ENCODE measurements at places on chromosomes 12 and 14.

- DNase-seq: no peak
Measured at GRCh38 chr12:53223389-53224060, 8.5 kb downstream of the RARG start.

DNA sequence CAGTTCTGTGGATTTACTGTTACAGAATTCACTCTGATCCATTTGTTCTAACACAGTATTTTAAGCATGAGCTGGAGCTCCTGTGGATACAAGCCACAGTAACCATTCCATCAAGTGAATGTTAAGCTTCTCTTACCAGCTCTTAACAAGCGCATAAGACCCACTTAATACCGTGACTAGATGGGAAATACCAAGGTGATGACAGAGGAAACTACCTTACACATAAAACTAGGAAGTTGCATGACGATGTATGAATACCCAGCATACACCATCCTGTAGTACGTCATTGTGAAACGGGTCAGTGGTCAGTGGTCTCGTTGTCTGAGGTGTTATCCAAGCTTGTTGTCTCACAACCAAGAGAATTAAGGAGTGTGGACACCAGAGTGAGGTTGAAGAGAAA lies 2.0 kb upstream of the GALC start:
- no peak for DNase-seq

GRCh38 chr14:102694530-102695166 lies 82.6 kb upstream of the TRAF3 start:
- DNase-seq: peak; percentile 81

GRCh38 chr12:56599797-56600196 lies 30.3 kb downstream of the BAZ2A start:
- DNase-seq: no peak

- DNase-seq: no peak
Measured at GRCh38 chr12:112096070-112096469, 12.5 kb downstream of the NAA25 start.

DNA sequence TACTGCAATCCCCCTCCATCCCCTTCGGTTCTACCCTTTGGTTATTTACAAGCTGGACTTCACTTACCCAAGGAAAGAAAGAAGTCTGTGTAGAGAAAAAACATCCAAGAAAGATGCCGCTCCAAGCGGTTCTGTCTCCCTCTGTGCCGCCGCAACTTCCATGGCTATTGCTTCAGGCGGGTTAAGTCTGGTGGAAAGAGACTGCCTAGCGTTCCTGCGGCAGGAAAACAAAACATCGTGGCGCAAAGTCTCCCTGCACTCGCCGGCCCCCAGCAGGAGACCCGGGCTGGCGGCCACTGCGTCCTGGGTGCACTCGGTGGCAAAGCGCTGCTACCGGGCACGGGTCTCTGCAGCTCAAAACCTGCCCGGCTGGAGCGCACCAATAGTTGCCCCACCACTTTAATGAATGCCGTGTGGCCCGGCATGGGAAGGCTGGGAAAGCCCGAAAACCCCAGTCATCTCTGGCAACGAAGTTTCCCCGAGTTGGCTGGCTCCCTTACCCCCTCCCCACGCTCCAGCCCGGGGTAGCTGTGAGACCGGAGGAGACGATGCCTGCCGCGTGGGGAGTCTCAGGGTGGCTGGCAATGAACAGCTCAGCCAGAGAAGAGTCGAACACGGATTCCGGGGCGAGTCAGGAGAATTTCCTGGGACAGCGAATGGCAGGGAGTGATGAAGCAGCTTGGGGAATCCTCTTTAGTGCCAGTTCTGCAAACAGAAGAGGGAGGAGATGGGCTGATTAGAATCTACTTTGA lies 3.5 kb upstream of the KCNK10 start:
- no peak for DNase-seq

DNA sequence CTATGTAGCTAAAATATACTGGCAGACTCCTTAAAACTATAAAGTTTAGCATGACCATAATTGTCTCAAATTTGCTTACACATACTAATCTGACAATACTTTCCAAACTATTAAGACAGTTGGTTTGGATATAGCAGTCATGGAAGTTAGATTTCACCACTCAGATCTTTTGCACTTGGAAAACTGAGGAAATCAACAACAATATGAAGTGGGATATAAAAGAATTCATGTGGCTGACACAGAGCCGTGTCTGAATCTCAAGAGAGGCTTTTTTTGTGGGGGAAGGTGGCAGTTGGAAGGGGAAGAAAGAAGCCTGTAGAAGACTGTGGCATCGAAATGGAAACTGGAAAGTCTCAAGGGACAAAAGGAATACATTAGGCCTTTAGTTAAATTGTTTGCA lies 166.6 kb upstream of the FLRT2 start:
- no peak for DNase-seq

DNA sequence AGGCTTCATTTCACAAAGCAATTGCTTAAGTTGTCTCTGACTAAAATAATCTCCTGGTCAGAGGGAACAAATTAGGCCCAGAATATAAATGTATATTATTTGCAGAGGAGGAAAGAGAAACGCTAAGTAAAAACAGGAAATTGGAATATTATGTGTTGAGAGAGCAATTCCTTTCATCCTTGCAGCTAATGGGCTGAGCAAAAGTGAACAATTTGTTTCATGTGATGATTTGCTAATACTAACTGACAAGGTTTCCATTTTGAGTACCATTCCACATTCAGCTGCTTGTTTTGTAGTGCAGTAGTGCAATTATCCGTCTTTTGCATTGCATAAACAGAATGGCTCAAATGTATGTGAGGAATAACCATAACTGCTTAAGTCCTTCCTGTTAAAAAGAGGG lies 103.2 kb downstream of the TPH2 start:
- no peak for DNase-seq

- DNase-seq: no peak
Measured at GRCh38 chr12:64691795-64692583, 67.2 kb downstream of the GNS start.

DNA sequence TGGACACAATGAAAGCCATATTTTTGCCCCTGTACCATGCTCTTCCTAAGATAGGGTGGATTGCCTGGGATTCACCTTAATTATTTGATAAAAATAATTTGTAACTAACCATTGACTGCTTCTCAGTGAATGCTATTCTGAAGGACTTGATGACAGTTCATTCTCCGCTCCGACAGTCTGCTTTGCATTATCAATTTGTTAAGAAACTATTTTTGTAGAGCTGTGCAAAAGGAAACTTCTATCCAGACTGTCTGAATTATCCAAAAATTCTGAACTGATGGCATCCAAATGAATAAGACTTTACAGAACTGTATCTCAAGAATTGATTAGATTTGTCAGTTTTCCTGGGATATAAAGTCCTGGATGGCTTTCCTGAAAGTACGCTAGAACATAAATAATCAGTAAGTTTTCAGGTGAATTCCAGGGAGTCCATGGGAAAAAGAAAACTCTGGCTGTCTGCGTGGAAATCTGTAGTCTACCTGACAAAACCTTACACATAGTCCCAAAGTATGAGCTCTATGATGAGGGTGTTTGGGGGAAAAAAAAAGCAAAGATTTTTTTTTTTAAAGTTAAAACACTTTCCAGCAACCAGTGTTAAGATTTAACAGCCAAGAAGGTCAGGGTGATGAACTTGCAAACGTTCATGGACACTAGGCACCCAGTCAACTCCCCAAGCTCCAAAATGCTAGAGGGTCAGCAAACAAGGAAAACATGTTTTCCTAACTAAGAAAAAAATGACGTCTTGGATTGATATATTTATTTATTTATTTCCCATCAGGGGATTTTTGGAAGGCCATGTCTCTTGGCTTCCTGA lies 291.1 kb upstream of the TBX3 start:
- no peak for DNase-seq

All from mucosa of gallbladder (tissue), 1 donor.